ENCODE measurements at places on chromosomes 2 and 18. TPM values are rescaled to one million over a fixed set of nuclear protein-coding genes. Genes with fewer than 3 reads are reported as not detected.
A peak's percentile ranks its signal among the peaks of the same experiment; 100 is the strongest.

GRCh38 chr2:142165790-142166189 lies 35.0 kb upstream of the LRP1B start:
- DNase-seq = peak; percentile 27
- H3K27me3 ChIP-seq = no peaks in the 10 kb centered on the region
- H3K4me3 ChIP-seq = no peak overlapping the region
- H3K4me1 ChIP-seq = peaks cover 9% of the 10 kb centered on the region
- no peak overlapping the region for H3K27ac ChIP-seq

GRCh38 chr2:236082061-236082460 lies 86.1 kb downstream of the GBX2 start:
- H3K27ac ChIP-seq = no peak overlapping the region
- DNase-seq = no peak
- H3K36me3 ChIP-seq = peaks cover 5% of the 10 kb centered on the region
- no peak overlapping the region for H3K4me3 ChIP-seq
- peaks cover 20% of the 10 kb centered on the region for H3K4me1 ChIP-seq

GRCh38 chr2:26647981-26648380 lies 6.8 kb upstream of the CIB4 start:
- peaks cover 99% of the 10 kb centered on the region for H3K27me3 ChIP-seq
- no peak for DNase-seq
- no peak overlapping the region for H3K27ac ChIP-seq
- no peak overlapping the region for H3K4me3 ChIP-seq
- no peaks in the 10 kb centered on the region for H3K36me3 ChIP-seq

The PFN4 gene
- 0.64 TPM for total RNA-seq

The SALL3 gene
- total RNA-seq = not detected

The KCNE4 gene
- not detected for total RNA-seq

The NOL4 gene
- total RNA-seq = not detected

GRCh38 chr2:215277944-215278343 lies 33.9 kb upstream of the ATIC start:
- H3K4me1 ChIP-seq = no peaks in the 10 kb centered on the region
- H3K36me3 ChIP-seq = no peaks in the 10 kb centered on the region
- no peak overlapping the region for H3K4me3 ChIP-seq
- peak; percentile 8 for DNase-seq
- H3K27me3 ChIP-seq = no peaks in the 10 kb centered on the region

The TMEM17 gene
- 3.3 TPM for total RNA-seq

GRCh38 chr2:42788-43187 lies 3.5 kb downstream of the FAM110C start:
- H3K4me1 ChIP-seq = peaks cover 42% of the 10 kb centered on the region
- peak overlapping the region; percentile 76 for H3K4me3 ChIP-seq
- peaks cover 83% of the 10 kb centered on the region for H3K36me3 ChIP-seq
- peak; percentile 50 for DNase-seq

DNA sequence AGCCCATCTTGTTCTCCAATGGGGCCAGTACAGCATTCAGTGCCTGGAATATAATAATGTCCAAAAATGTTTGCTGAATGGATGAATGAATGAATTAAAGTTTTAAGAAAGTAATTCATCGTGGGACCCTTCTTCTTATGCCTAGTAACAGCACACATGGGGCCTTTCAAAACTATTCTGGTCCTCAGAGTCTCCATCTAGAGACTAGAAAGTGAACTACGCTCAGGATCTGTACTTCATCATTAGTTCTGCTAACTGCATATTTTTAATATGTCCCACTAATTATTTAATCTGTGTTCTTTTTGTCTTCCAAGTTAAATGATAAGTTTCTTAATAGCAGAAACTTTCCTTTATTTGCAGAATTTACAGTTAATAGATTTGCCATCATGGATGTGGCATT lies 172.5 kb downstream of the SMAD2 start:
- no peak for DNase-seq
- H3K27me3 ChIP-seq = peaks cover 40% of the 10 kb centered on the region
- peaks cover 3% of the 10 kb centered on the region for H3K36me3 ChIP-seq
- no peak overlapping the region for H3K4me3 ChIP-seq

- DNase-seq = no peak
- peaks cover 9% of the 10 kb centered on the region for H3K4me1 ChIP-seq
- H3K27ac ChIP-seq = peak overlapping the region; percentile 85
- H3K36me3 ChIP-seq = peaks cover 19% of the 10 kb centered on the region
- peak overlapping the region; percentile 72 for H3K4me3 ChIP-seq
- H3K27me3 ChIP-seq = no peaks in the 10 kb centered on the region
These were observed 447 bp downstream of the TRAF3IP1 start for GRCh38 chr2:238320648-238321281.

- H3K27ac ChIP-seq = no peak overlapping the region
- peaks cover 21% of the 10 kb centered on the region for H3K4me1 ChIP-seq
- DNase-seq = no peak
- peak overlapping the region; percentile 75 for H3K4me3 ChIP-seq
These were observed 8.3 kb downstream of the DLX1 start for GRCh38 chr2:172093416-172094293.

DNA sequence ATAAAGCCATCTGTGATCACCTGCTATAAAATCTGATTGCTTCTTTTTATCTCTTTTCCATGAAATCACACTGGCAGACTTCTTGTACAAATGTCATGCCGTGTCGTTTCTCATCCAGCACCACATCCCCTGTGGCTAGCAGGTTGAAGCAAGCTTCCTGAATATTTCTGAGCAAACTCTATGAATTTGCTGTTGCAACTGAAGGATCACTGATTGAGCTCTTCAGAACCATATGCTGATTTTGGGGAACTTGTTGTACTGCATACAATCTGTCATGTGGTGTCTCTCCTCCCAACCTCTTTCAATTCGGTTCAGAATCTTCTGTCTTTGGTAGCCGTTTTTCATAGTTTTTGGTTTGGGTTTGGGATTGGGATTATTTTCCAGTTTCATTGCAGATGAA lies 57.7 kb upstream of the RBMS1 start:
- H3K4me3 ChIP-seq = no peak overlapping the region
- no peaks in the 10 kb centered on the region for H3K27me3 ChIP-seq
- no peak overlapping the region for H3K27ac ChIP-seq
- H3K36me3 ChIP-seq = no peaks in the 10 kb centered on the region
- no peak for DNase-seq

DNA sequence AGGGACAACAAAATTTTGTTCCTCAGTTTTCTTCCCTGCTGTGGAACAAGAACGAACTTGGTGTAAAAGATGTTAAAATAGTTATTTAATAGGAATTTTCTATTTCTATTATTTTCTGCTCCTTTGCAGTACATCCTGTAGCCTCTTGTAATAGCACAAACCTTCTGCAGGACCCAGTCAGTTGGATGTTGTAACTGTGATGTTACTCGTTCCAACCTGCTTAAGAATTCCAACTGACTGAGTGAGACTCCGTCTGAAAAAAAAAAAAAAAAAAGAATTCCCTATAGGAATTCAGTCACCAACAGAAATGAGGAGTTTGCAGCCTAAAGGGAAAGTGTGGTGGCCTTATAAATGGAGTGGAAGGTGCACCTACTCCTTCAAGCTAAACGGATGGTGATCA lies 46.4 kb upstream of the CDH20 start:
- no peak overlapping the region for H3K27ac ChIP-seq
- H3K36me3 ChIP-seq = no peaks in the 10 kb centered on the region

- no peaks in the 10 kb centered on the region for H3K36me3 ChIP-seq
- DNase-seq = no peak
- H3K4me1 ChIP-seq = no peaks in the 10 kb centered on the region
These were observed 1603.3 kb upstream of the ZEB2 start for GRCh38 chr2:146123256-146123655.

DNA sequence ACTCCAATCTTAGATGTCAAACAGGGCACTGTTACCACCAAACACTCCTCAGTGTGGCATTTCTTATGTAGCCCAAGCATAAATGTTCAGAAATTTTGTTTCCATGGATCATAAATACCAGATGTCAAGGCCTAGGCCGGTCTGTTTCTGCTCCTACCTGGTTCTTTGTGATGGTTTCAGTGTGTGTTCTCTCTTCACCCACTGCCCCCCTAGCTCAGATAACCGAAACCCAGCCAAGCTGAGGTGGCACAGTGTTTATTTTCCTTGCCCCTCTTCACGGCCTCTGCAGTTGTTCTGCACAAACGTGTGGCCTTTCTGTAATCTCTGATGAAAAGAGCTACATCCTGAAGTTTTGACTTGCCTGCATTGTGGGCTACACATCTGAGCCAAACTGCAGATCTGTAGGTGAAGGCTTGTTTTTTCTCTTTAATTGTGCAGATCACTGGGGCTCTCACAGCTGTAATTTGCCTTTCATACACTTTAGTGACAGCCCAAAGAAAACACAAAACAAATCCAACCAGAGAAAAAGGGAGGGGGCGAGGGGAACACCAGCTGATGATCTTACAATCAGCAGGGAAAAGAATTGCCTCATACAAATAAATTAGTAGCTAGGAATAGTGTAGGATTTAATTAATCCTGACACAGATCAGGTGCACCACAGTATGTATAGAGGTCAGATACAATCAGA lies 99.1 kb downstream of the NRP2 start:
- no peak overlapping the region for H3K27ac ChIP-seq
- H3K4me3 ChIP-seq = no peak overlapping the region
- H3K4me1 ChIP-seq = no peaks in the 10 kb centered on the region

The RIT2 gene
- not detected for total RNA-seq

DNA sequence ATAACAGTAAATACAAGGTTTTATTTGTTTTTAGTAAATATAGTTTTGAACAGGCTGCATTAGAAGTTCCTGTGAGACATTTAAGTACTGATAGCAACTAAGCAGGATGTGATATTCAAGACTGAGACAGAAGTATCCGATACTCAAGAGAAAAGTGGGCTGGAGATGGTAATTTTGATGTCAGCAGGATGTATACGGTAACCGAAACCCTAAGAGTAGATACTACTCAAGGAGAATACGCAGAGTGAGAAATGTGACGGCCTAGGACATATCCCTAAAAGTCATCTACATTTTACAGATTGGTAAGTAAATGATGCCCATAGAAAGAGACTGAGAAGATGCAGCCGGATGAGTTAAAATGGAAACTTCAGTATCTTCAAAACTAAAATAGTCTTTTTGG lies 115.4 kb downstream of the GORASP2 start:
- no peaks in the 10 kb centered on the region for H3K4me1 ChIP-seq
- peaks cover 29% of the 10 kb centered on the region for H3K36me3 ChIP-seq
- H3K27ac ChIP-seq = no peak overlapping the region
- no peak for DNase-seq
- H3K27me3 ChIP-seq = no peaks in the 10 kb centered on the region

The LIMS3 gene
- total RNA-seq = not detected

GRCh38 chr18:58955001-58955400 lies 90.3 kb downstream of the ZNF532 start:
- no peak for DNase-seq
- H3K4me1 ChIP-seq = peaks cover 37% of the 10 kb centered on the region
- H3K4me3 ChIP-seq = no peak overlapping the region
- no peaks in the 10 kb centered on the region for H3K27me3 ChIP-seq

The POTEI gene
- not detected for total RNA-seq

The CIB4 gene
- total RNA-seq = not detected

GRCh38 chr2:6934345-6934744 lies 17.1 kb downstream of the RNF144A start:
- H3K4me1 ChIP-seq = peaks cover 21% of the 10 kb centered on the region
- no peaks in the 10 kb centered on the region for H3K36me3 ChIP-seq
- H3K27ac ChIP-seq = no peak overlapping the region
- no peaks in the 10 kb centered on the region for H3K27me3 ChIP-seq
- DNase-seq = no peak
- H3K4me3 ChIP-seq = no peak overlapping the region

The UGT1A9 gene
- 3.5 TPM for total RNA-seq

The SP5 gene
- total RNA-seq = 0.73 TPM

DNA sequence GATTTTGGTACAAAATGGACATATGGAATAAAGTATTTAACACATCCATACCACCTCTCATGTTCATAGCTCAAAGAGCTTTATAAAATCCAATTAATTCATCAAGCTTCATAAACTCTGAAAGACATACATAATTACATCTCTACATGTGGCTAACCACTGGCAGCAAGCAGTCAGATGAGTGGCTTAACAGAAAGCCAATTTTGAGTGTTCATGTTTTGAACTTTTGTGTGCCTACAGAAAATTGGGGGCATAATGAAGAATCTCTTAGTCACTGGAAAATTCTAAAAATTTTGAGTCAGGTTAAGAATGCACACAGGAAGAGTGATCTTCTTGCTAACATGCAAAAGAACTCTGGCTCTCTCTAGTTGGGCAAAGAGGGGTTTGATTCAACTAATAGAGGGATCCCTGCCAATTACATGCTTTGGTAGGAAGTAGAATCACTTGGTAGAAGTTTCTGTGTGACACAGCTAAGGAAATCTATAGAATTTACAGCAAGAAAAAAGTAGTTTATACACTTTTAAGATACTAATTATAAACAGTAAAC lies 287.4 kb downstream of the NOL4 start:
- no peak overlapping the region for H3K27ac ChIP-seq
- H3K4me3 ChIP-seq = no peak overlapping the region
- no peaks in the 10 kb centered on the region for H3K27me3 ChIP-seq
- DNase-seq = no peak
